ENCODE measurements at places on chromosomes 6 and 20.

- no peak for DNase-seq
Observed at GRCh38 chr20:37925265-37926165, 22.6 kb downstream of the VSTM2L start.

DNA sequence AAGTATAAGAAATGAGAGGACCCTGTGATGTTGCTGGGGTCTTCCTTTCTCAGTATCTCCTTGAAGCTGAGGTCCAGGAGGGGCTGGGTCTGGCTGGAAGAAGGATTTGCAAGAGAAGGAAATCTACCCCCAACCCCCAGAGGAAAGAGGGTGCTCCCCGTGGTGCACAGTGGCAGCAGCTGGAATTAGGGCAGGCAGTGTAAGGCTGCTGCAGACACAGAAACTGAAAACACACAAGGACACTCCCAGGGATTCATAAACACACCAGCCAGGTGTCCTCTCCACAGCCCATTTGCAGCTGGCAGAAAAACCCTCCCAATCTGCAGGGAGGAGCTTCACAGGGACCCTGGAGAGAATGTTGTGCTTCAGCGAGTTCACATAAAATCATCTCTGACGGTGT is 297.2 kb downstream of the CDH26 start:
- DNase-seq = no peak

GRCh38 chr6:137277971-137278637 is 58.9 kb upstream of the IFNGR1 start:
- peak; percentile 65 for DNase-seq

DNA sequence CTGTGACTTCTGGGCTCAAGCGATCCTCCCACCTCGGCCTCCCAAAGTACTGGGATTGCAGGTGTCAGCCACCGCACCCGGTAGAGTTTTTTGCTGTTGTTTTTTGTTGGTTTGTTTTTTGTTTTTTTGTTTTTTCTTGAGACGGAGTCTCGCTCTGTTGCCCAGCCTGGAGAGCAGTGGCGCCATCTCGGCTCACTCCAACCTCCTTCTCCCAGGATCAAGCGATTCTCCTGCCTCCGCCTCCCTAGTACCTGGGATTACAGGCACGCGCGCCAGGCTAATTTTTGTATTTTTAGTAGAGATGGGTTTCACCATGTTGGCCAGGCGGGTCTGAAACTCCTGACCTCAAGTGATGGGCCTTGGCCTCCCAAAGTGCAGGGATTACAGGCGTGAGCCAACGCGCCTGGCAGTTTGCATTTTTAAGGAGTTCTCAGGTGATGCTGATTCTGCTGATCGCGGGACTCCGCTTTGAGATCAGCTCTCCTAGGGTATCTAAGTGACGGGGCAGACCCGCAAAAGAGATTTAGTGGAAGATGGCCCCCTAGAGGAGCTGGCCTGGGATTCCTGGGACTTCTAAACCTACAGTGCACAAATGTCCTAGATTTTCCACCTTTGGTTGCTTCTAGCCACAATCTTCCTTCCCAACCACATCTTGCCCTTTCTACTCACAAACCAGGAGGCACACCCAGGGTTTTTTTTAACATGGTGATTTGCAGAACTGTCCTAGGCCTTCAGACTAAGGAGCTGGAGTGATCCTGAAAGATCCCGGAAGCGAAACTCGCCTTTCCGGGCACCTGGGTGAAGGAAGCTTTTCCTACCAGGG is 45.2 kb downstream of the DPPA5 start:
- peak; percentile 71 for DNase-seq

GRCh38 chr20:9460518-9460917 is 53.9 kb upstream of the LAMP5 start:
- DNase-seq = no peak

GRCh38 chr6:149289966-149290365 is 27.5 kb upstream of the TAB2 start:
- DNase-seq = peak; percentile 22

DNA sequence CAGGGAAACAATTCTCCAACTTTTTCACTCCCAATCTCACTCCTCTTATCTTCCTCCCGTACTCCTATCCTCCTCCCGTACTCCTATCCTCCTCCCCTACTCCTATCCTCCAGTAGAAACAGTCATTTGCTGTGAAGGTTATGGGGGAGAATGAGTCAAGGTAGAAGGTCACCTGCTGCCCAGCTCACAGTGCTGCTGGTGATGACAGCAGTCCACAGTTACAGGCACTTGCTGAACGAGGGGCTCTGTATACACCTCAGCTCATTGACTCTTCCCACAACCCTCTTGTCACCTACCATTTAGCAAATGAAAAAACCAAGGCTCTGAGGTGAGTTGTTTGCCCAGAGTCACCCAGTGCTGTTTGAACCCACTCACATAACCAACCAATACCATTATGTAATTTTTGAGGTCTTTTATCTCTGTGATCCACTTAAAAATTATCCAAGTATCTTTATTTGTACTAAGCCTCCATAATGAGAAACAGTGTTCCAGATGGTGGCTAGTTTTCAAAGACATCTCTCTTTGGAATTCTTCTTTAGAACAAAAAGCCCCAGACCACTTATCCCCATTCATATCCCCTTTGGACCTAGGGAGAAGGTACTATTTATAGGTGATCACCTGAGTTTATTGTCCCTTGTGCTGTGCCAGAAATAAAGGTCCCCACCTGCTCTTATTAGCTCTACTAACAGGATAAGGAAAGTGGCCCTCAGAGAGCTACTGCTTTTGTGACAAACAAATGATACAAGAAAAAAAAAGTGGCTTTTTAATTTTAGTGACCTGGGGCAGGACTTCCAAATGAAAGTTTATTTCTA is 53.2 kb downstream of the PTPN1 start:
- DNase-seq = no peak

DNA sequence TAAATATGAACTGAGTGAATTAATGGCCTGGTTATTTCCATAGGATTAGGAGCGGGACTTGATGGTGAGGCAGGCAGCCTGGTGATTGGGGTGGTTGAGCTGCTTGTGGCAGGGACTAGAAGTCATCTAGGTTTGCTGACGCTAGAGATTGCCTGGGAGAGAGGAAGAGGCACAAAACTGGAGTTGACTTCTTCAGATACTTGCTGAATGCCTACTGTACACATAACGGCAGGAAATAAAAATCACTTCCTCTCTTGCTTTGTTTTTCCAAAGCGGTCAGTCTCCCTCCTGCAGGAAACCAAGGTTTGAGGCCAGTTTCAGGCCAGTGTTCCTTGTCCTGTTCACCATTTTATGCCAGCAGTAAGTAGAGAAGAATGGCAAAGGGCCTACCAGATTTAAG is 36.7 kb upstream of the MYLIP start:
- DNase-seq = no peak

DNA sequence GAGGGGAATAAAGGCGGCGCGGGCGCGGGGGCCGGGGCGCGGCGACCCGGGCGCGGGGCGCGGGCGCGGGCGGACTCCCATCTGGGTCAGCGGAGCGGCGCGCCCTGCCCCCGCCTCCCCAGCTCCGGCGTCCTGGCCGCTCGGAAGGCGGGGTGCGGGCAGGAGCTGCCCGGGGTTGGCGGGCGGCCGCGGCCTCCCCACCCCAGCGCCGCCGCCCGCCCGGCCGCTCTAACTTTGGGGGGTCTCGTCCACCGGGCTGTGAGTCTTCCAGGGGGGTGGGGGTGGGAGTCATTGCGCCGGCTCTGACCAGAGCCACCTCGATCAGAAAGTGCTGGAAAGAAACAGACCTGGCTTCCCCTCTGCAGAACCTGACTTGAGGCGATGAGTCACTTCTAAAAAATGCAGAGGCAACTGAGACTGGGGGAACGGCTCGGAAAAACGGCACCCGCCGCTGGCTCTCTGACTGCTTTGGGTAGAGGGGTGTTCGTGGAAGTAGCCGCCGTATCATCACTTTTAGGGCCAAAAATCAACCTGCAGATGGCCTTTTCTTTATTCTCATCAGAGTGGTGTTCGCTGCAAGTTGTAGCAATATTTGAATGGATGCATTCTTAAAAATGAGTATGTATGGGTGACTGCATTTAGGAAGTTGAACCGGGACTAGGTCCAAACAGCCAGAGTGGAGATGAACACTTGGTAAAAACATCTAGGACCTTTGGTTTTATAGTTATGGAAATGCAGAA is 667 bp downstream of the CAP2 start:
- peak; percentile 93 for DNase-seq

- no peak for DNase-seq
Observed at GRCh38 chr6:145081677-145082076, 653.6 kb downstream of the EPM2A start.

GRCh38 chr6:119137194-119138072 is 59.0 kb upstream of the FAM184A start:
- no peak for DNase-seq

DNA sequence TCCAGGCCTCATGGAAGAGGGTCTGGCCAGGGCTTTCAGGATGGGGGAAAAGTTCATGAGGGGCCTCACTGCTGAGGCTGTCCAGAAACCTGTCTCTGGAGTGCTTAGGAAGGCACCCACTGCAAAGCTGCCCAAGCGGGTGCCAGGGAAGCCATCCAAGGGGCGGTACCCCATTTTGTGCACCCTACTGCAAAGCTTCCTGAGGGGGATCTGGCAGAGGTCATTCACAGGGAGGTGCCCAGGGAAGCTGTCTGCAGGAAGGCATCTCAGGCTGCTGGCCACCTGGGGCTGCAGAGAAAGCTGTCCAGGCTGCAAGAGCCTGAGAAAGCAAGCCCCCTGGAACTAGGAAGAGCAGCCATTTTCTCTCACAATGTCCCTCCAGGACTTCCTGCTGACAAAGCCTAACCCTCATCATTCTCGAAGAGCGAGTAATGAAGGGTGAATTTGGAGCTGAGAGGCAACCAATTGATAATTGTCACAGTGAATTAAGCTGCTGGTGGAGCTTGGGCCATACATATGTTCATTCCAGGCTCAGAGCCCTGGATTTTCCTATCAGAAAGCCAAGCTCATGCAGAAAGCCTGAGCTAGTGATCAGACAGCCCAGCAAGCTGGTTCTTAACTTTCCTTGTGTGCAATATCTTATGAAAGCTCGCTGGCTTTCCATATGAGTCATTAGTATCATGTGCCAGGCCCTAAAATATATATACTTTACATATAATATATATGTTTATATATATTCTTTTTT is 62.2 kb upstream of the SLC22A16 start:
- no peak for DNase-seq

- no peak for DNase-seq
Observed at GRCh38 chr6:84514089-84514971, 250.1 kb downstream of the TBX18 start.

- DNase-seq = no peak
Observed at GRCh38 chr6:88044530-88044929, 3.1 kb upstream of the SPACA1 start.

- DNase-seq = peak; percentile 40
Observed at GRCh38 chr20:41956338-41957074, 338.3 kb upstream of the CHD6 start.

GRCh38 chr20:62208061-62208794 is 11.8 kb downstream of the HRH3 start:
- DNase-seq = no peak

GRCh38 chr6:109076377-109076776 is 18.3 kb downstream of the SESN1 start:
- DNase-seq = no peak

- no peak for DNase-seq
Observed at GRCh38 chr6:112409311-112409710, 62.2 kb downstream of the RFPL4B start.

DNA sequence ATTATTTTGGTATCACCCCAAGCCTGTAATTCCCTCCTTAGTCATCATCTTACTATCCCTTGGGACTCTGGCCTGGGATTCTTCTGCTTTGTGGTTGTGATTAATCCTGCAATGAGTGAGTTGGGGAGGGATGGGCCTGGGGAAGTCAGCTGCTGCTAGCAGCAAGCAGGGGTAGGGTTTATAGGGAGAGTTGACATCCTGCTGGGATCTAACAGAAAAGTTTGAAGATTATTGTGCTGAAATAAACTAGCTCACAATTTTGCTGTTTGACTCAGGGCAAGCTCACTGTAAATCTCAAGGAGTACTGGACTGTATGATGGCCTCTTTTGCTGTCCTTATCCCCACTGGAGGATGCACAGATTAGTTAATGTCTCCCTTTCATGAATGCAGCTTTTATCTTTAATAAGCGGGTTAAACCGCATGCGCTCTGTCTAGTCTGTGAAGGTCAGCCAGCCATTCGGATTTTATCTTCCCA is 83.4 kb downstream of the JARID2 start:
- no peak for DNase-seq

GRCh38 chr6:35486005-35486925 is 10.6 kb downstream of the TEAD3 start:
- DNase-seq = peak; percentile 96

- peak; percentile 91 for DNase-seq
Observed at GRCh38 chr6:28789553-28790083, 134.2 kb downstream of the TRIM27 start.

- DNase-seq = no peak
Observed at GRCh38 chr6:143322386-143322785, 128.1 kb downstream of the ADAT2 start.

DNA sequence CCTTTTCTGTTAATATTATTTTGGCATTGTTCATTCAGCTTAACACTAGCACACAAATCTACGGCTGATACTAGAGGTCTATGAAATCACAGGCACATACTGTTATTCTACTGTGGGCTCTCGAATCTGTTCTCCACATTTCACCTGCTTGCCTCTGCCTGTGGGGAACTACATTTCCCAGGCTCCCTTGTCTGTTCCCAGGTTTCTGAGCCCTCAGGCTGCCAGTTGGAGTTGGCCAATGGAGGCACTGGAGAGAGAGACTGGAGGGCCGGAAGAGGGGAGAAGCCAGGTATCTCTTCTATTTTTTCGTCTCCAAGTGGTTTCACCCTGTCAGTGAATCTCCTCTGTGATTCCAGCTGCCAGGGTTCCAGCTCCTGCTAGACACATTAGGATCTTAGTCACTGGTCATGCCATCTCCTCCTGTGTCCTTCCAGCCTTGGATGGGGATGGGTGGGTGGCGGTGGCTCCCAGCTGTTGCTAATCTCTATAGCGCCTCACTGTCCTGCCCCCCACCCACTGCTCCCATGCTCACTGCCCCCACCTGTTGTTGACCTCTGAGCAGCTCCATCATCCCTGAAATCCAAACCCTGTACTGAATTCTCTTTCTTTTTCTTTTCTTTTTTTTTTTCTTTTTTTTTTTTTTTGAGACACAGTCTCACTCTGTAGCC is 188.2 kb downstream of the LRFN2 start:
- DNase-seq = peak; percentile 51

DNA sequence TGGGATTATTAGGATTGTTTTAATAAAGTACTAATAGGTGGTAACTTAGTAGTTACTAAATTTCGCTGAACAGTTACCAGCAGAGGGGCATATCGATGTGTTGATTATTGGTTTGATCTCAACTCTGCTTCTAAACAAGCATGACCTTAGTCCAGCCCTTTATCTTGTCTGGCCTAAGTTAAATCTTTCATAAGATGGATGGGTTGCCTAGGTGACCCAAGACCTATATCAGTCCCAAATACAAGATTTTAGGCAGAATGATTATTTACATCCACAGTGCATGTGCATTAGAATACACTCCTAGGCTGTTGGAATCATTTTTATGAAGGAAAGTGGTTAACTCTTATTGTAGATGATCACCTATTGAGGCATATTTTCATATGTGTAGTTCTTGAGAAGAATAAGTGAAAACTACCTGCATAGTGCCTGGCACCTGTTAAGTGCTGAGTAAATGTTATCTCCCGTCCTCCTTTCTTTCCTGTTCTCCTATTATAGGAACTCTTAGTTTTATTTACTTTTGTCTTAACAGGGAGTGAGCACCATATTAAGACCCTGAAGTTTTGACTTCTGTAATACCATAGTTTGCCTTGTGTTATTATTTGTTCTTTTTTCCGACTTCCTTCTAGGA is 1.1 kb downstream of the HSF2 start:
- no peak for DNase-seq

Data from ELF-1 (cell line).